ENCODE measurements at places on chromosomes 3 and 15.

DNA sequence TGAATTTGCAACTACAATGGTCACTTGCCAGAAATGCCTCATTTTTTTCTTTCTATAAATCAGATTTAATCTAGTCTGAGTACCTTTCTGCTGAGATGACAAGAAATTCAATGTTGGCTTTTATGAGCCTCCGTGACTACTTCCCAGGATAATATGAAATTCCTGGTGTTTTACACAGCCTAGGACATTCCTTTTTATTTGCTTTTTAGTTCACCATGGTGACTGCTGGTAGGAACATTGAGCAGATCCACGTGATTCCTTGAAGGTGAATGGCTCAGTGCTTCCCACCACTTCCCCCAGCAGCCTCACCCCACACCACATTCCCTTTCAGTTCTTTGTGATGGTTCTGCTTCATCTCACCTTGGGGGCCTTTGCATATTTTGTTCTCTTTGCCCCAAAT is 4.3 kb upstream of the NPTN start:
- no peak for DNase-seq

GRCh38 chr3:160941885-160942494 is 163.2 kb downstream of the B3GALNT1 start:
- DNase-seq = no peak

GRCh38 chr3:153052096-153052460 is 109.9 kb upstream of the RAP2B start:
- no peak for DNase-seq

- no peak for DNase-seq
These were observed 96.5 kb upstream of the DNAJC19 start for GRCh38 chr3:181086011-181086410.

DNA sequence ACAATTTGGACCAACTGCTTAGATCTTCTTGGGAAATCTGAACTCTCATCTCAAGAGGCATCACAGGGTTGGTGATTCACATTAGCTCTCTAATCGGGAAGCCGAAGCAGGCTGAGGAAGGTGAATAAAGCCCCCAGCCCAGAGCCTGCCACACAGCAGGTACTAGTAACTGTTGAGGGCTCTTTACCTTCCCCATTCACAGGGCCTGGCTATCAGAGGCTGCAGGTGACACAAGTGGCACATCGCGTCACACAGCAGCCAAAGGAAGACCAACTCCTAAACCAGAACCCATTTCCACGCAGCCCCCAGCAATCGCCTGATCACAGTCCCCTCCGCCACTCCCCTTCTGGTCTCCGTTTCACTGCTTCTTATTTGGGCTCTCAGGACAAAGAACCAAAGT is 29.2 kb downstream of the SH3BP5 start:
- no peak for DNase-seq
